ENCODE measurements at places on chromosomes 3 and 15. TPM values are rescaled to one million over a fixed set of nuclear protein-coding genes. Genes with fewer than 3 reads are reported as not detected.
A peak's percentile ranks its signal among the peaks of the same experiment; 100 is the strongest.

SLC28A2 gene
- total RNA-seq: 7.6 TPM

CELSR3 gene
- total RNA-seq: 15.0 TPM

GRCh38 chr3:55543181-55543614 is 56.1 kb upstream of the WNT5A start:
- no peak for DNase-seq

- no peak for DNase-seq
Measured at GRCh38 chr3:8885536-8886316, 77.5 kb downstream of the RAD18 start.

- no peak for DNase-seq
Measured at GRCh38 chr3:14389716-14390115, 12.7 kb upstream of the SLC6A6 start.

DNA sequence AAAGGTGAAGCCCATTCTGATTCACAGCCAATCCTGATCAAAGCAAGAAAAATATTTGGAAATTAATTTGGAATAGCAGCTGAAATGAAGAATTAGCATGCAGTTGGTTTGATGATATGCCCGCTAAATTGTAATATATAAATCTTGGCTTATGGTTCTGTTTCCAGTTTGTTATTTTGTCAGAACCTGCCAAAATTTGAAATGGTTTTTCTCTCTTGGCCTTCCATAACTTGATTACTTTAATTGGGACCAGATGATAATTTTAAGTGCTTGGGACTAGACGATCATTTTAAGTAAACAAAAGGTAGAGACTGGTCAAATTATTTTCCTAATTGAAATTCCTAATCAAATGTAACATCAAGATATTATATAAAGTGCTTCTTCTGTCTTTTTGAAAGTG is 842.4 kb downstream of the TBL1XR1 start:
- no peak for DNase-seq

GRCh38 chr3:101574388-101575112 is 570 bp downstream of the PCNP start:
- peak; percentile 44 for DNase-seq

DNA sequence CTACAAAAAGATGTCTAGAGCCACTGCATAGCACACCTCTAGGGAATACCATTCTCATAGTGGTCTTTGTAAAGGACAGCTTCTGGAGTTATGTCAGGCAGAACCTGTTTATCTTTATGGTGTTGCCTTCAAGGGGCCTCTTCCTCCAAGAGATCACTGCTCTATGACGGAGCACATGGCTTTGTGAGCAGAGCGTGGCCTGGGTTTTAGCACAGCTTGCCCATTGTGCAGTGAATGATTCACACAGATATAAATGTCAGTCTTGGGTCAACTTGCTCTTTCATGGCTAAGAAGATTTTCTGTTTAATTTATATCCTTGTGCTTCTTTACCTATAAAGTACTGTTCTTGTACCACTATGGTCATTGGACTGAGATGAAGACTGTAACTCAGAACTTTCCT is 41.5 kb upstream of the RBMS3 start:
- DNase-seq: no peak

GRCh38 chr3:65894126-65894525 is 144.6 kb downstream of the MAGI1 start:
- no peak for DNase-seq

ABHD17C gene
- total RNA-seq: 64.0 TPM

DNA sequence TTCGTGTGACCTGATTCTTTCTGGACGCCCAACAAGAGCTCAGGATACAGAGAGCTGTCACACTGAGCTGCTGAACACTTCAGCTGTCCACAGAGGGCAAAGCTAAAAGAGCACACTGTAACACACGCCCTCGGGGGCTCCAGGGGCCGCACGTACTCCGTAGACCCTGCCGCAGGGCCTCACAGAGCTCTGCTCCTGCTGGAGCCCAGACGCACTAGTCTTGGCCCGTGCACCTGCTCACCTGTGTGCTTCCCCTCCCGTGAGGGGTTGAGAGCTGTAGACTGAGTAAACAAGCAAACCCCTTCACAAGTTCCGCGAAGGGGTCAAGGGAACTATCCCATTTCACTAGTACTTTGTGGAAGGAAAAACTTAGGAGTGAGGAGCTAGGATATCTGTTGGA is 30.7 kb upstream of the TUSC7 start:
- no peak for DNase-seq

PIGZ gene
- total RNA-seq: 155 TPM

SENP8 gene
- total RNA-seq: 3.8 TPM

DNA sequence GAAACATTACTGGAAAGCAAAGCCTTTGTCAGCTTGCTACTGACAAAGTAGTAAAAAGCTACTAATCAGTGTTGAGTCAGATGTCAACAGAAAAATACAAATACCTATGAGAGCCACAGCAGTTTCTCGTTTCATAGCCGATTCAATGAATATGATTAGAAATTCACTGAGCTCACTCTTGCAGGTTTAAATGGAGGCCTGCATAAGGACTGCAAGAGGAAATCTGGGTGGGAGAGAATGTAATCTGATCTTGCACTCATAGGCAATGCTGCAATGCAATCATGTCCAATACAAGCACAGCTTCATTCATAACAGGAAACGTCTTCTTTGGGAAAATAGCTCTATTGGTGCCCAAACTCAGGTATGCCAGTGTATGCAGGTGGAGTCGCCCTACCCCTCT is 608.8 kb downstream of the ROBO2 start:
- no peak for DNase-seq

- DNase-seq: peak; percentile 47
Measured at GRCh38 chr3:71103430-71103921, 480.1 kb downstream of the FOXP1 start.
